Heart right ventricle (tissue), 16 donors: ENCODE measurements at places on chromosomes 16 and 17. TPM values are rescaled to one million over a fixed set of nuclear protein-coding genes. Genes with fewer than 3 reads are reported as not detected.

The ZCCHC14 gene
- polyA plus RNA-seq, result 4.5 TPM

The SF3B3 gene
- polyA plus RNA-seq, result 71.4 TPM

The PIRT gene
- polyA plus RNA-seq, result not detected

The SPEM2 gene
- not detected for polyA plus RNA-seq

The AGRP gene
- not detected for polyA plus RNA-seq

The GRIN2C gene
- 0.44 TPM for polyA plus RNA-seq

The SMG6 gene
- 16.8 TPM for polyA plus RNA-seq

The DHX58 gene
- 3.4 TPM for polyA plus RNA-seq

The CES5A gene
- polyA plus RNA-seq, result 0.06 TPM

The CAPNS2 gene
- polyA plus RNA-seq, result not detected

The IRX6 gene
- 10.8 TPM for polyA plus RNA-seq
